ENCODE measurements at places on chromosomes 16 and 17.
A peak's percentile ranks its signal among the peaks of the same experiment; 100 is the strongest.

DNA sequence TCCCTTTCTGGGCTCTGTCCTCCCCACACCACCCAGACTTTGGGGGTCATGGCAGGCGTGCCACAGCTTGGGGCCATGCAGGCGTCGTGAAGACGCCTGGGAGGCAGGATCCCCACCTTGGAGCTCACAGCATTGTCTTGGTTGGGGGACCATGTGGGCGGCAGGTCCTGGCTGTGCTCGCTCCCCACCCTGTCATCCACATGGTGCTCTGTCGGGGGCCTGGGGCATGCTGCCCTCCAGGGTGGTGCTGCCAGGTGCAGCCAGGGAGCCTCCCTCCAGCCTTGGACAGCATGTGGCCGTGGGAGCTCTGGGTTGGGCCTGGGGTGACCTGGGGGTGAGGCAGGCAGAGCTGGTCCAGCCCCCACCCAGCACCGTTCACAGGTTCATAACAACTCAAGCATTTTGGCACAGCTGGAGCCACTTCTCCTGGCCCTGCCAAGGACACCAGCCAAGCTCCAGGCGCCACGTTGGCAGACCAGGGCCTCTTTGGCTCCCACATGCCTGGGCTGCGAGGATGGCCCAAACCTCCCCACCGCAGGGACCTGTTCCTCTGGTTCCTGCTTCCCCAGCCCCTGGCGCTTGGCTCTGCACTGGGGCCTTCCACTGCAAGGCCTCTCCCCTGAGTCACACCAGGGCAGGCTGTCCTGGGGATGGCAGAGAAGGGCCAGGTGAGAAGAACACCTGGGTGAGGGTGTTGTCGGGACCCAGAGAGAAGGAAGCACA, 15.1 kb upstream of the ATP6V0C start:
- DNase-seq = no peak

DNA sequence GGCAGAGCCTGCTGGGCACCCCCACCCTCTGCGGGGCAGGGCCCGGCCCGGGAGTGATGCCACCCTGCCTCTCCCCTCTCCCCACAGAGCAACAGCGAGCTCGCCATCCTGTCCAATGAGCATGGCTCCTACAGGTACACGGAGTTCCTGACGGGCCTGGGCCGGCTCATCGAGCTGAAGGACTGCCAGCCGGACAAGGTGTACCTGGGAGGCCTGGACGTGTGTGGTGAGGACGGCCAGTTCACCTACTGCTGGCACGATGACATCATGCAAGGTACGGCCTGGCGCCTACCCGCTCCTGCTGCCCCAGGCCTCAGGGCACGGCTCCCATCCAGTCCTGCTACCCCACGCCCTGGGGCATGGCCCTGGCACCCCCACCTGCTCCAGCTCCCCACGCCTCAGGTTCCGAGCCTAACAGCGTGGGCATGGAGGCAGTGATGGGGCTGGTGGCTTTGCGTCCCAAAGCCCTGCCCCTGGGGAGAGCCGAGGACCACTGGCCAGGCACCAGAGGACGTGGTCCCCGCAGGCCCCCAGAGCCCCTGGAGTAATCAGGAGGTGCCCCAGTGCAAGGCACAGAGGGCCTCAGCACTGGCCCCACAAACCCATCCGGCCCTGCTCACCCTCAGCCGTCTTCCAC, 38.4 kb downstream of the TSC2 start:
- no peak for DNase-seq

DNA sequence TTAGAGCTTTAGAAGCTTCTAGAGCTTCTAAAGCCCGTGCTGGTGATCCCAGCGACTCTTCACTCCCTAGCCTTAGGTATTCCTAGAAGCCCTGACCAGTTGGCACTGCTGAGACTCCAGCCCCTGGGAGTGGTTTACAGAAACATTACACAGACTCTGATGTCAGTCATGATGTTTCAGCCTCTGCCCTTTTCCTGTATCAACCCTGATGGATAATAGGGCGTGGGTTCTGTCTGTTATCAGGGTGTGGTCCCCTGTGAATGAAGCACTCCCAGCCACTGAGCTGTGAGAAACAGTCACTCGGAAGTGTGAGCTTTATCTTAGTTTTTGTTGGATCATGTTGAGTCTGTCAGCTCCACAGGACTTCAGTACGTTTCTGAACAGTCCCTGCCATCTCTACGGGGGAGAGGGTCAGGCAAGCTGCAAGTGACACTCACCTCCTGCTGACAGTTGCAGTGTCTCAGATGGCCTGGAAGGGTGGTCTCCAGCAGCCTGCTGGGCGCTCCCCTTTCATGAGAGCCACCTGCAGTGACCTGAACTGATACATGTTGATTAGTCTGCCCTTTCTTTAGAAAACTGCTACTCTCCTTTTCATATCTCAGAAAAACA, 12.8 kb downstream of the GOSR2 start:
- no peak for DNase-seq

DNA sequence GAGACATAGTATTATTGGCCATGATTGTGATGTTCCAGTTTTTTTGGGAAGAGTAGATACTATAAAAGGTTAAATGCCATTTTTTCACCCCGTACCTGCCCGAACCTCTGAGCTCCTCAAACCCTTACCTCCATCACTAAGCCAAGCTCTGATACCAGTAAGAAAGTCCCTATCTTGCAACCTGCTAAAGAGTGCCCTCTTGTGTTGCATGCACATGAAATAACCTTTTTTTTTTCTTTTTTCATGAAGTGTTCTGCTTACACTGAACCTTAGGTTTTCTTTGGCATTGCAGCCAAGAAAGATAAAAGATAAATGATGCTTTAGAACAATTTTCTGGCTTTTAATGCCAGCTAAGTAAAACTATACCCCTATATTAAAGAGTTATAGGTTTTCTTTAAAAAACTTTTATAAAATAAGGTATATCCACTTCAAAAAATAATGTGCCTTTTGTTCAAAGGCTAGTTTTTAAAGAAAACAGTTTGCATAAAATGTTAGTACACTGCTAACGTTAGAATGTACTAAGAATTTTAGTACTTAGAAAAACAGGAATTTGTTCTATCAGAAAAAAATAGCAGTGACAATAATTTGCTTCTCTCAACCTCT, 295.3 kb upstream of the PMFBP1 start:
- DNase-seq = no peak

DNA sequence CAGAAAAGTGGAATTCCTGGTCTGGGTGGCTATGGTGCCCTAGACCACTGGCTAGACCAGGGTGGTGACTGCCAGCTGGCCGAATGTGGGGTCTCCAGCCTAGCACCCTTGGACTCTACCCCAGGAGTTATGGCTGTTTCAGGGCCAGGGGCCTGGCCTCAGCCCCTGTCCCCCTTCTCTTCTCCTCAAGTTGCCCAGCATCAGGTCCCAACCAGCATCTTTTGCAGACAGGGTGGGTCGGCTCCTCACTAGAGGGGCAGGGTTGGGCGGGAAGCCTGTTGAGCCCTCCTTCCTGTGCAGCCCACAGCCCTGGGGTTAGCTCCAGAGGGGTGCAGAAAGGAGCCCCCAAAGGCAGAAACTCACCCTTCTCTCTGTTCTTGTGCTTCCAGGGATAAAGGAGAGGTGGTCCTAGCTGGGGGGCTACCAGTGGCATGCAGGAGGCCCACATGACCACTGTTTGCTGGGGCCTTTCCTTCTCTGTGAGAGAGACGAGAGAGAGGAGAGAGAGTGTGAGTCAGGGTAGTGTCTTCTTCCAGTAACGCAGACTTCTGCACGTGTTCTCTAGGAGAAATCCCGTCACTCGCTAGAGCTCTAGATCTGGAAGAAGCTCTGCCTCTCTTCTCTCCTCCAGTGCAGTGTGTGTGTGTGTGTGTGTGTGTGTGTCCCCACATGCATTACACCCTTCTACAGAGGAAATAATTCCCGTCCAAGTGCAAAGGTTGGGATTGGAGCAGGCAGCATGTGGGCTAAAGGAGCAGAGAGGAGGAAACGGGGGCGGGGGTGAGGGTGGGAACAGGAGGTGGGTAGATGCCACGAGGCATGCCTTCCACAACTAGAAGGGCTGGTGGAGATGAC, 209.4 kb downstream of the SEC14L1 start:
- no peak for DNase-seq

- no peak for DNase-seq
These were observed 64.6 kb downstream of the KPNA2 start for GRCh38 chr17:68100000-68100641.

- no peak for DNase-seq
These were observed 36.4 kb downstream of the MYH13 start for GRCh38 chr17:10336393-10336792.

GRCh38 chr16:1122398-1122765, 26.3 kb upstream of the C1QTNF8 start:
- no peak for DNase-seq

DNA sequence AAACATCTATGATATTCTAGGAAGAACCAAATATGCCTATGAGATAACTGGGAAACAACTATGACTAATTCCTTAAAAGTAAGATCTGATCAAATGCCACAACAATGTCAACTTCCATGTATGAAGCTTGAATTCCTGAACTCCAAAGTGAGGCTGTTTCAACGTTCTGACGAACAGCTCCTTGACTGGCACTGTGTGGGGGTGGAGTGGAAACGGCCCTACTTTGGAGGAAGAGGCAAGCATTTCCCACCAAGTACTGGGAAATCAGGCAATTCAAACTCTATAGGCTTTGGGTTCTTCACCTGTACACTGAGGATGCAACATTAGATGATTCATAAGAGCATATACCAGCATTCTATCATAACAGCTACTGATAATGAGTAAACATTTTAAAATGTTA, 187.2 kb downstream of the CDK5R1 start:
- DNase-seq = no peak

GRCh38 chr17:58416937-58417299, 416 bp downstream of the RNF43 start:
- no peak for DNase-seq

- no peak for DNase-seq
These were observed 5.1 kb upstream of the DDX19A start for GRCh38 chr16:70341600-70341999.

DNA sequence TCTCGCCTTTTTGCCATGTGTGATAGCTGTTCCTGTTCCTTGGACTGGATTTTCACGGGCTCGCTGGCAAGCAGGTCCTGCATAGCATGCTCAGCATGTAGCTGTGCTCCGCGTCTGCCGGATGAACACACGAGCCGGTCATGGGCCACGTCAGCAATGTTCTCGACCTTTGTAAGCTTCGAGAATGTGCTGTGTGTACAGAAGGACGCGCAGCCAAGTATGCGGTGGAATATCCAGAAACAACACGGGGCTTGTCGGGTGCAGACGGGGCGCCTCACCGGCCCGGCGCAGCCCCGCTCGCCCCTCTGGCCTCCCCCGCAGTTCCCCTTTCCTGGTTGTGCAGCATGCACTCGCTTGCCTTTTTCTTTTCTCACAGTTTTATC, 42.2 kb downstream of the RPTOR start:
- DNase-seq = peak; percentile 34

DNA sequence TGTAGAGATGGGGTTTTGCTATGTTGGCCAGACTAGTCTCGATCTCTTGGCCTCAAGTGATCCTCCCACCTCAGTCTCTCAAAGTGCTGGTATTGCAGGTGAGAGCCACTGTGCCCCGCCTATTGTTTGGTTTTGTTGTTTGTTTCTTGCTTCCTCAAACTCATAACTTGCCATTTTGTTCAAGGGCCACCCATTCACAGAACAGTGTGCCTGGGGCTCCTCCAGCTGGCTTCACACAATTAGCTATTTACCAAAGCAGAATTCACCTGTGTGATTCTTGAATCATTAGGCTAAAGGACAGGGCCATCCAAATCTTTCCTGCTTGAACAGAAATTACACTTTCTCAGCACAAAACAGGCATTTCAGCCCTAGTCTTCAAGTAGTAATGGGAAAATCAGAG, 7.2 kb downstream of the ABHD15 start:
- DNase-seq = no peak

GRCh38 chr16:59432896-59433295, 698.8 kb upstream of the GOT2 start:
- no peak for DNase-seq

DNA sequence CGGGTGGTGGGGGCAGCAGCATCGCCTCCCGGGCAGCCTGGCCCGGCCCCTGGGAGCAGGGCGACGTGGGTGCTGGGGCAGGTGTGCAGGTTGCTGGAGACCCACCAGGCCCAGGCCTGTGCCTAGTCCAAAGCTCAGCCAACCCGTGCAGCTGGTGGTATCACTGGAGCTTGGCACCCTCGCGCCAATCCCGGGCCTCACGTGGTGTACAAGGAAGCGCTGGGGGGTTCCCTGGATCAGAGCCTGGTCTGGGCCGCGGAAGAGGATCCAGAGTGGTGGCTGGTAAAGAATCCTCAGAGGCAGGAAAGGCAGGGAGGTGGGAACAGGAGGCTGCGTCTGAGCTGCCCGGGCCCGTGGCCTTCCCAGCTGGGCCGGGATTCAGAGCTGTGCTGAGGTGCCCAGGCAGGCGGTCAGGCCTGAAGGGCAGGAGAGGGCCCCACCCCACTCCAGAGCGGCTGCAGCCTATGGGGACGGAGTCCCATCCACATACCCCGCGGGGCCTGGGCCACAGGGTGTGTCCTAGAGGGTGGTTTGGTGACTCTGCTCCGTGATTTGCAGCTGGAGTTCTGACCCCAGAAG, 36.2 kb downstream of the ZFPM1 start:
- no peak for DNase-seq

- DNase-seq = no peak
These were observed 51.3 kb downstream of the EPN2 start for GRCh38 chr17:19288453-19288852.

DNA sequence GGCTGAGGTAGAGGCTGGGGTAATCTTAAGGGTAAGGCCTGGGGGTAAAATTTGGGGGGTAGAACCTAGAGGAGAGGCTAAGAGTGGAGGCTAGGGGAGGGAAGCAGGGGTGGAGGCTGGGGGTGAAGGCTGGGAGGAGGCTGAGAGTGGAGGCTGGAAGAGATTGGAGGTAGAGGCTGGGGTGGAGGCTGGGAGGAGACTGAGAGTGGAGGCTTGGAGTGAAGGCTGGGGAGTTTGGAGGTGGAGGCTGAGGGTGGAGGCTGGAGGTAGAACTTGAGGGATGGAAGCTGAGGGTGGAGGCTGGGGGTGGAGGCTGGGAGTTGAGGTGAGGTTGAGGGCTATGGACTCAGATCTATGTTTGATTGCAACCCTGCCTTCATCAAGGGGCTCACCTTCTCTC, 333.6 kb downstream of the C16orf95 start:
- DNase-seq = no peak

DNA sequence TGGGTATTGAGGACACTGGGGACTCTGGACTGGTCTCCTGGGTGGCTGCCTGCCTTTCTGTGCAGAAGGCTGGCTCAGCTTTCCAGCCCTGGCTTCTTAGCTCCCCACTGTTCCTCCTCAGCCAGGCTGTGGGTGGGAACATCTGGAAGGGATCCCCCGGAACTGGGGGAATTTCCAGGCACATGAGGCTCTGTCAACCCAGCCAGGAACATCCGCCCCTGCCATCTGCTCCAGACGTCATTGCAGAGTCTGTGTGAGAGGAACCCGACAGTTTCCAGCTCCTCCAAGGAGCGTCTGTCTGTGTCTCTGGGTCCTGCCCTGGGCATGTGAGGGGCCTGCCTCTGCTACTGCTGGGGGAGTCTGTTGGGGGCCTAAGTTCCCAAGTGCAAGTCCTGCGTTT, 36.2 kb upstream of the CRHR1 start:
- DNase-seq = no peak

- no peak for DNase-seq
These were observed 75.8 kb upstream of the ZNF469 start for GRCh38 chr16:88306860-88307545.
